ENCODE measurements at places on chromosomes 2 and 18. TPM values are rescaled to one million over a fixed set of nuclear protein-coding genes. Genes with fewer than 3 reads are reported as not detected.
A peak's percentile ranks its signal among the peaks of the same experiment; 100 is the strongest.

DNA sequence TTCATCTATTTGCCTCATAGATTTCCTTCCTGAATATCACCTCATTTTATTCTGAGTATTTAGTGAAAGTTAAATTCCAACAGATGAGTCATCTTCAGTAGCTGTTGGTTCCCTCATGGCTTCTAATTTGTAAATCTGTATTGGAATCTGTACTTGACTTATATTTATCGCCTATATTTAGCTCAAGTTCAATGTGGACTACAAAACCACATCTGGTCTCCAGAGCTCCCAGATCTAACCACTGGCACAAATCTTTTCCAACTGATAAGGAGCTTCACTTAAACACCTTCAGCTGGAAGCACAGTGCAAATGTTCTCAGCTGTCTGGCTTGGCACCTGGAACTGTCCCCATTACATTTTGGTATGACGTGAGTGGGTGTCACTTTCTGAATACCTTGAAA, 82.8 kb upstream of the DSEL start:
- H3K4me1 ChIP-seq, result peaks cover 33% of the 10 kb centered on the region
- no peaks in the 10 kb centered on the region for H3K27me3 ChIP-seq
- DNase-seq, result peak; percentile 35
- H3K27ac ChIP-seq, result no peak overlapping the region
- no peaks in the 10 kb centered on the region for H3K36me3 ChIP-seq
- H3K4me3 ChIP-seq, result no peak overlapping the region

GRCh38 chr18:3058328-3059191, 45.6 kb upstream of the LPIN2 start:
- peaks cover 10% of the 10 kb centered on the region for H3K4me1 ChIP-seq
- H3K4me3 ChIP-seq, result no peak overlapping the region
- DNase-seq, result peak; percentile 61
- no peaks in the 10 kb centered on the region for H3K27me3 ChIP-seq

DNA sequence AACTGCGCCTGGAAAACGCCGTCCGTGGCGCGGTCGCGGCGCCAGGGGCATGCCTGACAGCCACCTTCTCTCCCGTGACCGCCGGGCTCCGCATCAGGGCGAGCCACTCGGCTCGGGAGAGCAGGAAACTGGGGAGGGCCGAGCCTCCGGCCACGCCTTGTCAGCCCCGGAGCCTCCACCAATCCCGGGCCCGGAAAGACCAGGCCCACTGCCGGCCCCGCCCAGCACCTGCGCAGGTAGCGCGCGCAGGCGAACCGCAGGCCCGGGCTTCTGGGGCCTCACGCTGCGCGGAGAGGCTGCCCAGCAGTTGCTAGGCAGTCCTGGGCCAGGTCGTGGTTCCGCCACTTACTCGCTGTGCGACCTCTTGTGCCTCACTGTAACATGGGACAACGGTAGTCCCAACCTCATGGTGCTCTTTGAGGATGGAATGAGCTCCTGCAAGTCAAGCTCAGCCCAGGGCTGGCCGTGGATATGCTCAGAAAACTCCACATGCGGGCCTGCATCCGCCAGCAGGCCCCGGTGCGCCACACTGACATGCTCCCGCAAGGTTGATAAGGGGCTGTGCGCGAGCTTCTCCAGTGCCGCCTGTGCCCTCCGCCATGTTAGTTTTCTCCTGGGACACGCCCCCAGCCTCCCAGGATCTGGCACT, 97.1 kb downstream of the INHBB start:
- H3K4me3 ChIP-seq, result peak overlapping the region; percentile 72
- DNase-seq, result peak; percentile 91
- no peaks in the 10 kb centered on the region for H3K27me3 ChIP-seq
- H3K36me3 ChIP-seq, result no peaks in the 10 kb centered on the region
- H3K4me1 ChIP-seq, result peaks cover 18% of the 10 kb centered on the region

IL1R2 gene
- 6.0 TPM for total RNA-seq

DNA sequence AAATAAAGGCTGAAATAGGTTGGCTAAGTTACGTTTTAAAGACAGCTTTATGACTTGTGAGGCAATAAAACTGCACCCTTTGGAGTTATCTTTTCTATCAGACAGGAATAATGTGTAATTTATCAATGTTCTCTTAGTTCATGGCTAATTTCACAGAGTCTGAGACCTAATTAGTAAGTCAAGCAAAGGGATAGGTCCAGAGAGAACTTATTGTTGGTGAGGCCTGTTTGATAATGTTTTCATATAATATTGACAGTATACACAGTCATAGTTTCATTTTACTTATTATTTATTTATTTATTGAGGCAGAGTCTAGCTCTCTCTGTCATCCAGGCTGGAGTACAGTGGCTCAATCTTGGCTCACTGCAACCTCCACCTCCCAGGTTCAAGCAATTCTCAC, 1.9 kb upstream of the IL36RN start:
- H3K27ac ChIP-seq, result no peak overlapping the region
- H3K4me1 ChIP-seq, result peaks cover 23% of the 10 kb centered on the region
- no peaks in the 10 kb centered on the region for H3K27me3 ChIP-seq
- H3K36me3 ChIP-seq, result no peaks in the 10 kb centered on the region
- no peak overlapping the region for H3K4me3 ChIP-seq

DNA sequence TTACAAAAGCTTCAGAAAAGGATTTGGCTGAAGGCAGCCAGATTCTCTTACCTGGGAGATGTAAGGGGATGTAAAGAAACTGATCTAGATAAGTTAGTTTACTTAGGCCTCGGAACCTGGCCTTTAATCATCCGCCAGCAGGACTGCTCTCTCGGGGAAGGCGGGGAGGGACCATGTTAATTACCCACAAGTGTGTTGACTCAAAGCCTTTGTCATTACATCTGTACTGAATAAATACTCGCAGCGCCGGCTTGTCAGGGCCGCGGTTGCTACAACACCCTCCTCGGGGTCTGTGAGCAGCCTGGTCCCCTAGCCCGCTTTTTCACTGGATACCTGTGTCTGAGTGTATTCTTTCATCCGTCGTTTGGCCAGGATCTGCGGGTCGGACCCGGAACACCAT, 6.7 kb downstream of the CHMP3 start:
- no peaks in the 10 kb centered on the region for H3K27me3 ChIP-seq
- H3K4me3 ChIP-seq, result no peak overlapping the region
- no peak for DNase-seq
- H3K4me1 ChIP-seq, result peaks cover 12% of the 10 kb centered on the region

GRCh38 chr2:219142329-219142728, 18.3 kb downstream of the NHEJ1 start:
- no peak overlapping the region for H3K27ac ChIP-seq
- H3K4me3 ChIP-seq, result no peak overlapping the region
- H3K27me3 ChIP-seq, result no peaks in the 10 kb centered on the region
- peak; percentile 92 for DNase-seq
- peaks cover 14% of the 10 kb centered on the region for H3K4me1 ChIP-seq

DNA sequence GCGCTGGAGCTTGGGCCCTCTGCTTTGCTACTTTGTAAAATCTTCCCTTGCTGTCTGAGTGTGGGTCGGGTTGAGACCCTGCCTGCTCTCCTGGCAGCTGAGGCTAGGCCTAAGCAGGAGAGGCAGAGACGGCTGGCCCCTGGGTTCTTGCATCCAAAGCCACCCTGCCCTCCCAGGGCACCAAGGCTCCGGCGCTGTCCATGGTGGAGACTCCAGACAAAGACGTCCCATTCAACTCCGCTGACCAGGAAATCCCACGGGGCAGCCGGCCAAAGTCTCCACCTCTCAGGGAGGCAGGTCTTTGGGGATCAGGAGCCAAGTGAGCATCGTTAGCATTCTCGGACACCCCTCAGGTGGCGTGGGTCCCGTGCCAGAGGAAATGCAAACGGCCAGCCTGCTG, 2.6 kb upstream of the PRLH start:
- H3K4me1 ChIP-seq, result no peaks in the 10 kb centered on the region
- no peaks in the 10 kb centered on the region for H3K27me3 ChIP-seq
- no peak overlapping the region for H3K27ac ChIP-seq
- H3K4me3 ChIP-seq, result no peak overlapping the region
- DNase-seq, result no peak

GLI2 gene
- total RNA-seq, result 30.3 TPM

GRCh38 chr18:58662118-58662517, 9.1 kb upstream of the MALT1 start:
- no peak overlapping the region for H3K4me3 ChIP-seq
- no peak overlapping the region for H3K27ac ChIP-seq
- no peaks in the 10 kb centered on the region for H3K27me3 ChIP-seq
- peaks cover 20% of the 10 kb centered on the region for H3K4me1 ChIP-seq
- H3K36me3 ChIP-seq, result no peaks in the 10 kb centered on the region
- DNase-seq, result no peak

PIEZO2 gene
- not detected for total RNA-seq

DNA sequence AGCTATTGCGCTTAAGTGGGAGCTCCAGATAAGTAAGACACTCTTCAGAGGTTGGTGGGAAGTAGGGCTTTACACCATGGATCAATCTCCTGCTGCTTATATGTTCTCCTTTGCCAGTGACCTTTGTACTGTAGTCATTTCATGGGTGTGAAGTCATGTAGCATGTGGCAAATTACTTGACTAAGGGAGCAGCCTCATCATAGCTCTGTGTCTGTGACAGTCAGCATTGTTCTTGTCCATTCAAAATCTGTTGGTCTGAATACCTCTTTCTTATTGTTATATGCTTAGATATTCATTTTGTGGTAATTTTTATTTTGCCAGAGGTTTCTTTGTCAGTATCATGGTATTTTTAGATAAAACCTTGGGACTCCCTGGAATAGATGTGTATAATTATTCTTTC, 18.2 kb downstream of the SLC4A1AP start:
- peaks cover 29% of the 10 kb centered on the region for H3K4me1 ChIP-seq
- H3K4me3 ChIP-seq, result no peak overlapping the region
- DNase-seq, result no peak
- peaks cover 39% of the 10 kb centered on the region for H3K36me3 ChIP-seq
- peak overlapping the region; percentile 79 for H3K27ac ChIP-seq
- no peaks in the 10 kb centered on the region for H3K27me3 ChIP-seq

MSTN gene
- not detected for total RNA-seq

DNA sequence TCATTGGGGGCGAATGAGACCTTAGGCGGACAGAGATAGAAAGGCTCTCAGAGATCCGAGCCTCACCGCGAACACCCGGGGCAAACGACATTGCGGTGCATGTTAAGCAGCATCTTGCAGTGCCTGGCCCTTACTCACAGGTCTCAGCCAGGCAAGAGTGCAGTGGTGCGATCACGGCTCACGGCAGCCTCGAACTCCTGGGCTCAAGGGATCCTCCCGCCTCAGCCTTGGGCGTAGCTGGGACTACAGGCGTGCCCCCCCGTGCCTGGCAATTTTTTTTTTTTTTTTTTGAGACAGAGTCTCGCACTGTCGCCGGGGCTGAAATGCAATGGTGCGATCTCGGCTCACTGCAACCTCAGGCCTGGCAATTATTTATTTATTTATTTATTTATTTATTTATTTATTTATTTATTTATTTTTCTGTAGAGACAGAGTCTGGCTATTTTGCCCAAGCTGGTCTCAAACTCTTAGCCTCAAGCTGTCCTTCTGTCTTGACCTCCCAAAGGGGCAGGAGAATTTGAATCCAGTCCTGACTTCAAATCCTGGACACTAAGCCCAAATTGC, 1.3 kb downstream of the LAMA3 start:
- no peaks in the 10 kb centered on the region for H3K27me3 ChIP-seq
- DNase-seq, result peak; percentile 27
- H3K27ac ChIP-seq, result peak overlapping the region; percentile 79
- peak overlapping the region; percentile 87 for H3K4me3 ChIP-seq
- H3K4me1 ChIP-seq, result peaks cover 54% of the 10 kb centered on the region

NT5DC4 gene
- not detected for total RNA-seq

CABLES1 gene
- 18.6 TPM for total RNA-seq

- H3K36me3 ChIP-seq, result no peaks in the 10 kb centered on the region
- no peaks in the 10 kb centered on the region for H3K4me1 ChIP-seq
- H3K27me3 ChIP-seq, result no peaks in the 10 kb centered on the region
- DNase-seq, result no peak
- no peak overlapping the region for H3K4me3 ChIP-seq
Observed at GRCh38 chr2:6960659-6961058, 43.4 kb downstream of the RNF144A start.

CYRIA gene
- total RNA-seq, result not detected

IL1RN gene
- total RNA-seq, result 8.2 TPM

GRCh38 chr18:8367217-8367988, 241.8 kb upstream of the RAB12 start:
- no peaks in the 10 kb centered on the region for H3K36me3 ChIP-seq
- H3K27me3 ChIP-seq, result no peaks in the 10 kb centered on the region
- H3K4me1 ChIP-seq, result no peaks in the 10 kb centered on the region

DNA sequence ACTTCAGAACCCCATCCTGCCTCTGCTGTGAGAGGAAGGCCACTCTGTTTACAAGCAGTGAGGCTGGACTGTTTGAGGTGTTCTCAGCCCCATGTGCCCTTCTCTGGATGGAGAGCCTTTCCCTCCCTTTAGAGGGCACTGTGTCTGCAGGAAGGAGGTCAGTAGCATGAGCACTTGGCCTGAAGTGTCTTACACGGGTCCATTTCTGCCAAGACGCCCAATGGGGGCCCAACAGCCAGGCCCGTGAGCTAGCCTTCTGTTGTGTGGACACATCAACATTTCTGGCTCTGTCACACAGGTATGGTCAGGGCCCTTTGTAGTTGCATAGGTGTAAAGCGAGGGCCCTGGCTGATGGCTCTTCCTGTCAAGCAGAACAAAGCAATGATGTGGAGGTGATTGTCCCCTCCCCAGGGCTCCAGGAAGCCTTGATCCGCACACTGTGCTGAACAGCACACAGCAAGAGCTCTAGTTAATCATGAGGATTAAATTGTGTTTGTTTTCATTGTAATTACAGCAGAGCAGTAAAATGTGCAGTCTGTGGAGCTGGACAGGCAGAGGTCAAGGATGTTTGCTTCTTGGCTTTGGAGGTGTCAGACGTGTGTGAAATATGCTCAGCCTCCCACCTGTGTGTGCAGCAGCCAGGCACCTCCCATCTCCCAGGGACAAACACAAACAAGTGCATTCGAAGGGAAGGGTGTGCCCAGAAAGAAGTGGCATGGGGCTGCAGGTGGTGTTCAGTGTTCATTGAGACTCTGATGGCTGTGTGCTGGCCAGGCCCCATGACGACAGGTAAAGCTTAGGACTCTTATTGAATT, 132.1 kb downstream of the SH3RF3 start:
- DNase-seq, result peak; percentile 18
- H3K27ac ChIP-seq, result no peak overlapping the region
- H3K36me3 ChIP-seq, result no peaks in the 10 kb centered on the region
- no peak overlapping the region for H3K4me3 ChIP-seq
- no peaks in the 10 kb centered on the region for H3K27me3 ChIP-seq

DPYSL5 gene
- total RNA-seq, result not detected

- DNase-seq, result no peak
- H3K4me3 ChIP-seq, result no peak overlapping the region
- peaks cover 18% of the 10 kb centered on the region for H3K36me3 ChIP-seq
- H3K27me3 ChIP-seq, result no peaks in the 10 kb centered on the region
- H3K27ac ChIP-seq, result no peak overlapping the region
Observed at GRCh38 chr2:88720399-88720798, 28.9 kb downstream of the RPIA start.

DNA sequence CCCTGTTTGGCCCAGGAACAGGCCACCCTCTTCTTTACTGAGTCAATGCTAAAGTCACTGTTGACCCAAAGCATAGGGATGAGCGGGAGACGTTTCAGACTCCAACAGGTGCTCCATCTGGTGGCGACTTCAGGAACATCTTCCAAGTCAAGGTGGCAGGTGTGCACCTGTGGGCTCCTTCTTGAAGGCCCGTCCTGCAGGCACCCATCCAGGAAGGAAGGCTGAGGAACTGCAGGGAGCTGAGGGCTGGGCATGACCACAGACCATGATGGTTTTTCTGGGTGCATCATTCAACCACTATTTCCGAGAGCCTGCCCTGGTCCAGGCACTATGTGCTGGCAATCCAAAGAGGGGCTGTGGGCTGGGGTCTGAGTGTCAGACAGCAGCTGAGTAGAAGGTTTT, 142.8 kb downstream of the NDUFA10 start:
- peaks cover 19% of the 10 kb centered on the region for H3K27me3 ChIP-seq
- no peaks in the 10 kb centered on the region for H3K36me3 ChIP-seq
- H3K4me3 ChIP-seq, result no peak overlapping the region

TXNDC2 gene
- 0.87 TPM for total RNA-seq
